Effector memory CD4-positive, alpha-beta T cell (primary cell): ENCODE measurements at places on chromosomes 6 and 20.

- no peak for DNase-seq
These were observed 5.6 kb downstream of the ARID1B start for GRCh38 chr6:156782691-156783320.

- peak; percentile 88 for DNase-seq
These were observed 1.3 kb downstream of the TUBB start for GRCh38 chr6:30721198-30722024.

- DNase-seq = no peak
These were observed 16.3 kb upstream of the PDE10A start for GRCh38 chr6:165679326-165679725.

- DNase-seq = no peak
These were observed 64.3 kb downstream of the MRPL14 start for GRCh38 chr6:44062771-44063560.

GRCh38 chr6:51339728-51340127 lies 521.1 kb downstream of the TFAP2B start:
- DNase-seq = no peak

DNA sequence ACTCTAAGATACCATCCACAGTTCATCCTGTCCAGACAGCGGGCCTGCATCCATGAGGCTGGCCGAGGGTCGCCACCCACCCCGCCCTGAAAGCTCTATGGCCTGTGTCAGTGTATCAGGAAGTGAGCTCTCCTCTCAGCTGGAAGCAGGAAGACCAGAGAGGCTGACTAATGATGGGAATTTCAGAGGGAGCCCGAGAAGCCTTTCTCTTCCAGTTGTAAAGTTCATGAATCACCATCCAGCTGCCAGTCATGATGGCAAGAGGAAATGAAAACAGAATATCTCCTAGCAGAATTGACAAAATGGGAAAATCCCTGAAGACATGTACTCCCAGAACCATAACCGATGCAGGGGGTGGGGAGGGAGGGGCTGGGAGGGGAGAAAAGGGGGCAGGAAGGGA lies 109.6 kb upstream of the RPS6KA2 start:
- DNase-seq = no peak

DNA sequence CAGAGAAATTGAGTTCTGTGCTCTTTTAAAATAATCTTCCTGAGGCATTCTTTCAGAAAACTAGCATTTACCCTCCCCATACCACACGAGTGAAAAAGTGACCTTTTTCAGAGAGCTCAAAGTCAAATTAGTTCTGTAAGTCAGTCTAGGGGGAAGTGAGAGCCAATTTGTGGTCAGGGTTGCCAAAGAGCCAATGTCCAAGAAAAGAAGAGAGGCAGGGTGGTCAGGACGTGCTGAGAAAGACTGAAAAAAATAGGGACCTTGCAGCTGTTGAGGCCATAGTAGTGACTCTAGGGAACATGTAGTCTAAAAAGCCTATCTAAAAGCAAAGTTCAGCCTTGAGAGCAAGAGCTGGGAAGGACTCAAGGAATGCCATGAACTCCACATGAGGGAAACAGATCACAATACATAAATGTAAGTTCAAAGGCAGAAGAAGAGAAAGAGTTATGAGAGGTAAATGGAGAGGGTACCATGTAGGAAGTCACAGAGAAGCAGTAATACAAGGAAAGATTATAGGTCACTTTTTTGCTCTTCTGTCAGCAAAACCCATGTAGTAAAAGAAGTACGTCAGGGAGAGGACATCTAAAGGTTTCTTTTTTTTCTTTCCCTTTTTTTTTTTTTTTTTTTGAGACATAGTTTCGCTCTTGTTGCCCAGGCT lies 565.1 kb upstream of the FLRT3 start:
- no peak for DNase-seq
